ENCODE measurements at places on chromosomes 12 and 14. TPM values are rescaled to one million over a fixed set of nuclear protein-coding genes. Genes with fewer than 3 reads are reported as not detected.

Gene RPL10L
- polyA plus RNA-seq, result not detected

DNA sequence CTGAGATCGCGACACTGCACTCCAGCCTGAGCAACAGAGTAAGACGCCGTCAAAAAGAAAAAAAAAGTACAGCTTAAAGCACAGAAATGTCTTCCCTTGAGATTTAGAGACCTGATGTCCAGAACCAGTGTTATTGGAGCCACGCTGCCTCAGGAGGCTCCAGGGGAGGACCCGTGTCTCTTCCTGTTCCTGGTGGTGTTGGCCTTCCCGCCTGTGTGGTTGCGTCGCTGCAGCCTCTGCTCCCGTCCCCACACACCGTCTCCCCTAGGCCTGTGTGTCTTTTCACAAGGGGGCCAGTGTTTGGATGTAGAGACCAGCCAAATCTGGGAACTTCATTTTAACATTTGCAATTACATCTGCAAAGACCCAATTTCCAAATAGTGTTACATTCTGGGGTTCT lies 8.6 kb upstream of the FBRSL1 start:
- DNase-seq, result no peak

GRCh38 chr12:132327336-132328171 lies 1.8 kb downstream of the GALNT9 start:
- DNase-seq, result peak; percentile 66

Gene RITA1
- polyA plus RNA-seq, result 12.8 TPM

- DNase-seq, result no peak
These were observed 29.6 kb downstream of the CRADD start for GRCh38 chr12:93706824-93707223.

Gene AICDA
- 0.45 TPM for polyA plus RNA-seq

Gene SYNDIG1L
- polyA plus RNA-seq, result 0.50 TPM

Gene PTPRQ
- 53.1 TPM for polyA plus RNA-seq

DNA sequence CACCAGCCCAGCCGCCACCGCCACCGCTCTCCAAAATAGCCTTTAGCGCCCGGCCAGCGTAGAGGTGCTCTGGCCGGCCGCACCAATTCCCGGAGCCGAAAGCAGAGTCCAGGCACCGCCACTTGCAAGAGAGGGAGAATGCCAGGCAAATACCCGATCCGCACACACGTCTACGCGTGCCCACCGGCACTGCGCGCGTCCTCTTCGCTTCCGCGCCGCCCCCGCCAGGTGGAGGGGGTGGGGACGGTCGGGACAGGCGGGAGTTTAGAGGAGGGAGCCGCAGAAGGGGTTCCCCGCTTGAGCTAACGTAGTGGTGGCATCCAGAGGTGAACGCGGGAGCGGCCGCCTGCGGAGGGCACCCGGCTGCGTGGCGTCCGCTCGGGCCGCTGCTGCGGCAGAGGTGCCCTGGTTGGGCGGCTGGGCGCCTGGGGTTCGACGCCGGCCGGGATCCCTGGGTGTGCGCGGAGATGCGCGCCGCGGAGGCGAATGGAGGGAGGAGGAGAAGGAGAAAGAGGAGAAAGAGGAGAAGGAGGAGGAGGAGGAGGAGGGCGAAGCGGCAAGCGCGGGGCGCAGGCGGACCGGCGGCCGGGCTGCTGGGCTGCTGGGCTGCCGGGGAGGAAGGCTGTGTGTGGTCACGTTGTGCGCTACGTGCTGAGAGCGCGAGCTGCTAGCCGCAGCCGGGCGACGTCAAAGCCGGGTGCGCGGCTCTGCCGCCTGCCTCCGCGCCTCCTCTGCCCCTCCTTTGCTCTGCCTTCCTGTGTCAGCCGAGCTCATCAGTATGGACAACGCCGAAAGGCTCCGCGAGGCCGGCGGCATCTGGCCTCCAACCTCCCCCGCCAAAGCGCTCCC lies at the start of gene MDGA2:
Gene MDGA2 (minus strand): TSS at position 140 of the 849 bp plus-strand sequence.
- DNase-seq, result peak; percentile 30

- DNase-seq, result no peak
These were observed 77.5 kb downstream of the PHLDA1 start for GRCh38 chr12:75954041-75954440.

Gene MYF6
- 0.15 TPM for polyA plus RNA-seq

Gene HOXC6
- polyA plus RNA-seq, result 34.1 TPM

DNA sequence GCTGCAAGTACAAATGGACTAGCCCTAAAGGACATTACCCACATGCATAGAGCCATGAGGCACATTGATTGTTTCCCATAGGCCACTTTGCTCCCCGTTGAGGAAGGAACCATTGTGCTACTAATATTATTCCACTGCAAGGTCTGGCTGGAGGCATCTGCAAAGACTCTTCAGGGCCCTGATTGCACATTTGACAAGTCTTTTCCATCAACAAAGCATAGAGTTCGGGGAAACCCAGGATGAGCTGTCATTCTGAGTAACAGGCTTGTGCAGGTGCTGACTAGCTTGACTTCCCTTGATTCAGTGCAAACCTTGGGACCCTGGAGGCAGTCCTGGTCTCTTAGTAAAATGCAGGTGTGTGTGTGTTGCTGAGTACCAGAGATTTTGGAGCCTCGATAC lies 73.8 kb downstream of the SUSD6 start:
- DNase-seq, result no peak

DNA sequence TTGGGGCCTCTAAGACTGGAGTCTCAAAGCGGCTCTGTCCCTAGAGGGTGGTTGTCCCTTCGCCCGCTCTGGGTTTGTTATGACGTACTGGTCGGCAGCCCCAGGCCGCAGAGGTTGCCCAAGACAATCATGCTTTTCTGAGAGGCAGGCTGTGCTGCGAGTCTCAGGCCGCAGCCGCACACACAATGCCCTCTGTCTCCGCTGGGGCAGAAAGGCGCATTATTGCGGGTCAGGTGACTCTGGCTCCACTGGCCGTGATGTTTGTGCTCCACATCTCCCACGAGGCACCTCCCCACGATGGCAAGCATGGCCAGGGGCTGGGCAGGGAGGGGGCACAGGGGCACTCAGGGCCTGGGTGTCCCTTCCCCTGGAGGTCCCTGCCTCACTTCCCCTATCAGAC lies 21.0 kb upstream of the PLEKHG3 start:
- no peak for DNase-seq
